Hippocampal formation (tissue), 2 donors: ENCODE measurements at places on chromosomes 16 and 17.
A peak's percentile ranks its signal among the peaks of the same experiment; 100 is the strongest.

- DNase-seq: no peak
Measured at GRCh38 chr16:47046726-47047523, 73.5 kb upstream of the DNAJA2 start.

DNA sequence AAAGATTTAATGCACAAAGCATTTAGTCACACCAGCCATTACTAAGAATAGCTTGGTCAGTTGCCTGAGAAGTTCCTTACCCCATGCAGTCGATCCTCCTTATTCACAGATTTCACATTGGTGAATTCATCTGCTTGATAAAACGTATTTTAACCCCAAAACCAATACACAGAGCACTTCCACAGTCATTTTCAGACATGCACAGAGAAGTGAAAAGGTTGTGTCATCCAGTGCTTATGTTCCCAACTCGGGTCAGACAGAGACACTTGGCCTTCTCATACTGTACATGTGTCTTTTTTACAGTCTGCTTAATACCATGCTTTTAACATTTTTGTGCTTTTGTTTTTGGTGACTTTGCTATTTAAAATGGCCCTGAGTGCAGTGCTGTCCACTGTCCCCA lies 219.7 kb downstream of the SPECC1 start:
- DNase-seq: no peak

DNA sequence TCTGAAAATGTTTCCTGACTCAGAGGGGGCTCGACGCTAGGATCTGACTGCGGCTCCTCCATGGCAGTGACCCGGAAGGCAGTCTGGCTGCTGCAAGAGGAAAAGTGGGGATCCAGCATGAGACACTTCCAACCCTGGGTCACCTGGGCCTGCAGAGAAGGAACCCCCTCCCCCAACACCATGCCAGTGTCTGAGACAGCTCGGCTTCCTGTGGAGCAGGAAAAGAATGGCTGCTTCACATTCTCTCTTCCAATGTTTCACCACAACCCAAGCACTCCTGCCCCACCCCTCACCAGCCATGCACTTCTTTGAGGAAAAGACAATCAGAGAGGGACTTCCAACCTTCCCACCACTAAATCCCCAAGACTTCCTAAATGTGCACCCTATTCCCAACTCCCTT lies 10.8 kb downstream of the TP53 start:
- DNase-seq: no peak

DNA sequence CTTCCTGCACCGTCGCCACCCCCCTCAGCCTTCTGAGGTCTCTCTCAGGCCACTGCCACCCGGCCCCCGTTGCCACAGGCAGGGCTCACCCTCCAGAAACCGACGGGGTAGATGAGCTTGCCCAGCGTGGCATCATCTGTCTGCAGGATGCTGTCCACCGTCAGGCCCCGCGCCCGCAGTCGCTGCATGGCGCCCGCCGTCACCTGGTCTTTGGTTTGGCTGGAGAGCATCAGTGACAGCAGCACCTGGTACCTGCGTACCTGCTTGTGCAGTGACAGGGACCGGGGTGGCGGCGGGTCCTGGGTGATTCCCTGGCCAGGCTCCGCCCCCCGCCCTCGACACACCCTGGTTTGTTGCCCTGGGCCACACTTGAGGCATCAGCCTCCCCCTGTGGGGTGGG lies 3.1 kb downstream of the NTHL1 start:
- no peak for DNase-seq

GRCh38 chr16:86300746-86301481 lies 209.4 kb upstream of the FOXF1 start:
- DNase-seq: no peak

DNA sequence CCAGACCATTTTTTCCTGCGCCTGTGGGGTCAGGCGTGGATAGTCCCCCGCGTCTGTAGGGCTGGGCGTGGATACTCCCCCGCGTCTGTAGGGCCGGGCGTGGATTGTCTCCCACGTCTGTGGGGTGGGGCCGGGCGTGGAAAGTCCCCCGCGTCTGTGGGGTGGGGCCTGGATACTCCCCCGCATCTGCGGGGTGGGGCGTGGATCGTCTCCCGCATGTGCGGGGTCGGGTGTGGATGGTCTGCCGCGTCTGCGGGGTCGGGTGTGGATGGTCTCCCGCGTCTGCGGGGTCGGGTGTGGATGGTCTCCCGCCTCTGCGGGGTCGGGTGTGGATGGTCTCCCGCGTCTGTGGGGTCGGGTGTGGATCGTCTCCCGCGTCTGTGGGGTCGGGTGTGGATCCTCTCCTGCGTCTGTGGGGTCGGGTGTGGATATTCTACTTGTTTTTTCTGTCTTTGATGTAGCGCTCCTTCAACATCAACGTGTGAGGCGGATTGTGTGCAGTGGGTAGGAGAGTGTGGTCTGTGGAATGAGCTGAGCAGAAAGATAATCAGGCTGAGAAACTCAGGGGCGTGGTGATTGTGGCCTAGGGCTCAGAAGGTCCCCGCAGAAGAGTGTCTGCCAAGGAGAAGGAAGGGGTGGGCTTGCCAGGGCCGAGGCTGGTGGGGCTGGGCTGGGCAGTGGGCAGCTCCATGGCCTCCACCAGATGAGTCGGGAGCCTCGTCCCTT lies 3.2 kb downstream of the GNPTG start:
- no peak for DNase-seq

DNA sequence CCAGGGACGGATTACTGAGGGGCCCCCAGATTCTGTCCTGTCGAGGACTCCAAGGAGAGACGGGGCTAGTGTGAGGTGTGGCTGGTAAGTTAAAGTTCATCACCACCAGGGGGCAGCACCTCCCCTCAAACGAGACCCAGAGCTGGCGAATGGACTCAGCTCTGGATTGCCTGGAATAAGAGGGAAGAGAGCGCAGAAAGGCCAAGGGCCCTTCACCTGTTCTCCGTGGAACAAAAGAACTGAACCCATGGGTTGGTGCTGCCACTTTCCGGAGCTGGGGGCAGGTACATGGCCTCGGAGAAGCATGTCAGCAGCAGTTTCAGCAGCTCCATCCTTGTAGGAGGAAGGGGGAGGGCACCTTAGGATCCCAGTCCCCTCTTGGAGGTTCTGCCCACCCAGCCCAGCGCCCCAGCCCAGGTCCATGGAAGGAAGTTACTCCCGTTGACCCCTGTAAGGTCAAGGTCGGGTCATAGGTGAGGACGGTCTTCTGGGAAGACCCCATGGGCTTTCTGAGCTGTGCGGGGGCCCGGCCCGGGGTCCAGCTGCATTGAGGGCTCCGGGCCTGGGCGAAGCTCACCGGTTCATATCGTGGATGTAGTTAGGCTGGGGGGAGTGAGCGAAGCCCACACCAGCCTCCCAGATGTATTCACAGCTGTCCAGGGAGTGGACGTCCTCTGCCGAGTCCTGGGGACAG lies 10.8 kb downstream of the HID1 start:
- peak; percentile 74 for DNase-seq

- no peak for DNase-seq
Measured at GRCh38 chr17:2828397-2829038, 32.3 kb downstream of the RAP1GAP2 start.

- no peak for DNase-seq
Measured at GRCh38 chr16:28932339-28933141, 769 bp downstream of the CD19 start.
